ENCODE measurements at places on chromosomes 5 and 9. TPM values are rescaled to one million over a fixed set of nuclear protein-coding genes. Genes with fewer than 3 reads are reported as not detected.

KCNIP1 gene
- total RNA-seq = 14.5 TPM

HSD17B4 gene
- total RNA-seq = 203 TPM

MTMR12 gene
- total RNA-seq = 23.2 TPM

CAMSAP1 gene
- 128 TPM for total RNA-seq

RNF180 gene
- total RNA-seq = 102 TPM

ASTN2 gene
- 9.7 TPM for total RNA-seq

ENTPD2 gene
- 0.16 TPM for total RNA-seq

PCDHB7 gene
- total RNA-seq = 13.4 TPM

DRD1 gene
- 6.1 TPM for total RNA-seq

TAF11L7 gene
- not detected for total RNA-seq

LOX gene
- 5.8 TPM for total RNA-seq

CDH6 gene
- total RNA-seq = 21.5 TPM

SDHA gene
- 74.4 TPM for total RNA-seq

PCDHB16 gene
- total RNA-seq = 4.5 TPM

IFNA2 gene
- total RNA-seq = not detected

NDST1 gene
- 23.1 TPM for total RNA-seq

CCNI2 gene
- total RNA-seq = 0.16 TPM

IL33 gene
- total RNA-seq = 20.7 TPM

STK10 gene
- 9.8 TPM for total RNA-seq

ERCC8 gene
- total RNA-seq = 34.6 TPM

LHX2 gene
- total RNA-seq = 189 TPM

CBY3 gene
- total RNA-seq = not detected

MAMDC2 gene
- 3.0 TPM for total RNA-seq

PCDHGA3 gene
- total RNA-seq = 4.7 TPM

Measured in occipital lobe (tissue), 3 donors.